ENCODE measurements at places on chromosomes 12 and 14.

- DNase-seq: no peak
Measured at GRCh38 chr14:39442293-39442692, 10.1 kb upstream of the FBXO33 start.

GRCh38 chr14:73238941-73239340 lies 1.6 kb downstream of the PAPLN start:
- no peak for DNase-seq

DNA sequence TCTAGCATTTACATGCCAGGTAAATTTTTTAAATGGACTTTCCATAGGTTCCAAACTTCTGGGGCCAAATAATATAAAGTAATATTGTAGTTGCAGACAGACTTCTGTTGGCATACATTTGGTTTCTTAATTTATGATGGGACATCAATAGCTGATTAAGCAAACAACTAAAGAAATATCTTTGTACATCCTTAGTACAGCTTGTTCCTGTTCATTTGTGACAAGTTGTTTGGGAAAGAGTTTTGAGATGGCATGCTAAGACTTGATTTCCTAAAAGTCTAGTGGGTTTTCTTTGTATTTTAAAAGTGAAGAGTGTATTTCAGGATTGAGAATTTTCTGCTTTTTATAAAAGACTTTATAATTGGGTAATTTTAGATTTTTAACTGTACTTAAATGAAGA lies 41.0 kb downstream of the CCDC91 start:
- DNase-seq: no peak

DNA sequence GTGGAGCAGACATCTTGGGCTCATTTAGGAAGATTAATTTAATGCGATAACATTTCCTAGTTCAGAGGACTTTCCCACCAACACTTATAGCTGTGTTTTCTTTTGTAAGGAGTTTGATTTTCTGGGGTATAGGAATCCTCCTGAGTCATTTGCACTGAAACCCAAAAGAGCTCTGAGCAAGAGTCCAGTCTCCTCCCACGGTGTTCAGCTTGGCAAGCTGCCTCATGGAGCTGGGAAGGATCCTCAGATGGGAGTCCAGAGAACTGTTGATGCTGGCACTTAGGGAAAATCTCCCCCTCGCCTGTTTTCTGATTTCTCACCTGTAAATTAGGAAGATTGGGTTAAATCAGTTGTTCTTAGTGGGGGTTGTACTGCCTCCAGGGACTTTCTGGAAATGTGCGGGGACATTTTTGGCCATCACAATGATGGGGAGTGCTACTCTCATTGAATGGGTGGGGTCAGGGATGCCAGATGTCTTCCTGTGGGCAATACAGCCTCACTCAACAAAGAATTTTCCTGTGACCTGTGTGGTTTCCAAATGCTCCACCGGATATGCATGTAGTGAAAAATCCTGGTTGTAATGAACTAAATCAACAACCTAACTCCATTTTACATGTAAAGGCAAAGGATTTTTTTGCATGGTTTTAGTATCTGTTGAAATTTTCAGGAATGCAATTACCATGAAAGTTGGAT lies 150.6 kb downstream of the ADCK1 start:
- no peak for DNase-seq

GRCh38 chr12:26867080-26867479 lies 34.1 kb upstream of the ITPR2 start:
- DNase-seq: no peak

DNA sequence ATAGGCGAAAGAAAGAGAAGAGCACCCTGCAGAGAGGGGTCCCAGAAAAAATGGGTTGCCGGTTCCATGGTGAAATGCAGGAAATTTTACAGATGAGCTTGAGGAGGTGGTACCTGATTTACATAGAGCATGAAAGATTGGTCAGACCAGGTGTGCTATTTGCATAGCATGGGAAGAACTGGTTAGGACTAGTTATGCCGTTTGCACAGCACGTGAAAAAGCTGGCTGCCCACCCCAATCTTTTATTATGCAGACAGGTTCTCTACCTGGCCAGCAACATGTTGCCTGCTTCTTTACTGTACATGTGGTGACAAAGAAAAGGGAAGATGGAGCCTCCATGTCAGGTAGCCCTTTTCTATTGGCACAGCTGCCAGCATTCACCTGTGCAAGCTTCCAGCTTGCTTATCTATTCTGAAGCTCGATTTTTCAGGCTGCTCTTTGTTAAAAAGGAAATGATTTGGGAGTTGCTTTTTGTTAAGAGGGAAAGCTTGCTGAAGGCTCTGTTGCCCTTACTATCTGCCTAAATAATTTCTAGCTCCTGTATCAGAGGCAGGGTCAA lies 62.9 kb upstream of the ELK3 start:
- DNase-seq: no peak

GRCh38 chr14:71702786-71703185 lies 229.4 kb upstream of the RGS6 start:
- no peak for DNase-seq

- no peak for DNase-seq
Measured at GRCh38 chr14:36773136-36773540, 111.5 kb downstream of the PAX9 start.
